ENCODE measurements at places on chromosomes 13 and 19.

GRCh38 chr13:107441279-107441678 lies 774.1 kb downstream of the LIG4 start:
- no peak for DNase-seq

GRCh38 chr13:99972190-99972731 lies 694 bp upstream of the ZIC5 start:
- DNase-seq, result no peak

DNA sequence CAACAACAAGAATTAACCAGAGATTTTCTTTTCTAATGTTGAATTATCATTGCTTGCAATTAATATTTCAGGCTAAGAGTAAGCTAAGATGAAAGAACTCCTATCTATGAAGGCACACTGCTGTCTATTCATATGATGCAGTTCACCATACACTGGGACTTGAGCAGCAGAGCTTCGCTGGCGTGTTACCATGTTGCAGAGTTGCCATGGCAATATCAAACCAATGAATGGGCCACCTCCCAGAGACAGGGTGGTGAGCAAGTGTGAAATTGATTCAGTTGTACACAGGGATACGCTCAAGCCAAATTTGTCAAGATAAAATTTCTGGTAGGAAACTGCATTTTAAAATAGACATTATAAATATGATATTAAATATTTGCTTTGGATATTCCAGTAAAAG lies 69.3 kb upstream of the MYO16 start:
- no peak for DNase-seq

GRCh38 chr19:53485046-53486004 lies 17.8 kb downstream of the ZNF813 start:
- no peak for DNase-seq

- no peak for DNase-seq
Observed at GRCh38 chr13:65830411-65831205, 1399.5 kb downstream of the PCDH9 start.

DNA sequence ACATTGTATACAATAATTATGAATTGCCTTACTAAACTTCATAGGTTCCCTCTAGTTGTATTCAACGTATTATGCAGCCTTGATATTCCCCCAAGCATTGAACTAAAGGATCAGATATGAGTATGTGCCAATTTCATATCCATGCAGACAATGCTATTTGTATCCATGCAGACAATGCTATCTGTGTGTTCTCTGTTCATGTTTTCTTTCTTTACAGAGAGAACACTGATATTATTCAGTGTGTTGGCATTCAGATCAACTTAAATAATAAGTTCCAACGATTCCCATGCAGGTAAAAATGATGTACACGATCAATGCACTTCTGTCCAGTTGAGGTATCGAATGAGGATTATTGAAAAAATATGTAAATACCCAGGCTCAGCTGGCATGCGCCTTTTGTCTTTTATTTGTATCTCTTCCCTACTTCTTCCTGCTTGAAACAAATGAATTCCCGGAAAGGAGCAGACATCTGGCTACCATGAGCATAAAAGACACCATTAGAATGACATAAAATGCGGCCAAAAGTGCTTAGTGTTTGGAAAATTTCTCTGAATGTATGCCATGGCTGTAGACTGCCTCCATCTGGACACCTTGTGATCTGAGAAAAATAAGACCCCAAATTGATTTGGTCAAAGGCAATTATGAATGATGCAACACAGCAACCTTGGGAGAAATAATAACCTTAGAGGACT lies 731.5 kb downstream of the SLITRK1 start:
- no peak for DNase-seq

DNA sequence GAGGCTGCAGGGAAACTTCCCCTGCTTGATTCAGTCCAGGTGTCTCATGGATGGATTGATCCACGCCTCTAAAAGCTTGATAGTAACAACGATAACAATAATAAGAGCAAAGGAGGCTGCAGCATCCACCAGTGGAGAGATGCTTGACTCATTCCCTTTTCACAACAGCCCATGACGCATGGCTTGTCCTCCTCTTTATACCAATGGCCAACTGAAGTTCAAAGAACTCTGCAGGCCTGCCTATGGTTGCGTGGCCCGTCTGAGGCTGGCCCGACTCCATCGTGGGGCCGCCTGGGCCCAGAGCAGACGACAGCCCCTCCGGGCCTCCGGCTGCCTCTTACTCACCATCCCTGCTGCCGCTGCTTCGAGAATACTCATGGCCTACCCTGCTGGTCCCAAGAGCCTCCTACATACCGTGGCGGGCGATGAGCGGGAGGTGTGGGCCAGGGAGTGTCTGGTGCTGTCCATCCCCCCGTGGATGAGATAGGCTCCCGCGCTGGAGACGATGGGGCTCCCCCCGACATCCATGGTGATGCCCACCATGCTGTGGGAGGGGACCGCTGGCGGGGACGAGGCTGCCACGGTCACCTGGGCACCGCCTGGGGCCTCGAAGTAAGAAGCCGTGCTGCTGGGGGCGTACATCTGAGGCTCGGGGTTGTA lies 61.8 kb upstream of the RANBP3 start:
- DNase-seq, result no peak

DNA sequence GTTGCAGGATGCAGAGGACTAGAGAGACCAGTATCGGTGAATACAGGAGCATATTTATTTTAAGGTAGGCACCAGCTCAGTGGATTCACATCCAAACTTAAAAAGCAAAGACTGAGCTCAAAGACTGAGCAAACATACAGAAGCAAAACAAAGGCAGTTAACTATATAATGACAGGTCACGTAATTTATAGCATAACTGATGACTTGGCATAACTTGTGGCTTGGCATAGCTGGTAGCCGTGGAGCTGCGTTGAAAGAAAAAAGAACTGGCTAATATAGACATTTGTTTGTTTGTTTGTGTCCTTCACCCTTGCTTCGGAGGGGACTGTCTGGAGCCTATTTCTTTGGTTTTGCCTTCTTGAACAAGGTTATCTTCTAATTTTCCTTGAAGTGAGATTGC lies 33.7 kb downstream of the ZNF493 start:
- no peak for DNase-seq

GRCh38 chr19:56356944-56357343 lies 36.4 kb downstream of the ZNF582 start:
- DNase-seq, result no peak

GRCh38 chr13:98672947-98673613 lies 79.4 kb downstream of the SLC15A1 start:
- DNase-seq, result peak; percentile 36

GRCh38 chr19:39816287-39817048 lies 17.5 kb downstream of the DYRK1B start:
- DNase-seq, result no peak
